D721Med (cell line): ENCODE measurements at places on chromosomes 5 and 9.

DNA sequence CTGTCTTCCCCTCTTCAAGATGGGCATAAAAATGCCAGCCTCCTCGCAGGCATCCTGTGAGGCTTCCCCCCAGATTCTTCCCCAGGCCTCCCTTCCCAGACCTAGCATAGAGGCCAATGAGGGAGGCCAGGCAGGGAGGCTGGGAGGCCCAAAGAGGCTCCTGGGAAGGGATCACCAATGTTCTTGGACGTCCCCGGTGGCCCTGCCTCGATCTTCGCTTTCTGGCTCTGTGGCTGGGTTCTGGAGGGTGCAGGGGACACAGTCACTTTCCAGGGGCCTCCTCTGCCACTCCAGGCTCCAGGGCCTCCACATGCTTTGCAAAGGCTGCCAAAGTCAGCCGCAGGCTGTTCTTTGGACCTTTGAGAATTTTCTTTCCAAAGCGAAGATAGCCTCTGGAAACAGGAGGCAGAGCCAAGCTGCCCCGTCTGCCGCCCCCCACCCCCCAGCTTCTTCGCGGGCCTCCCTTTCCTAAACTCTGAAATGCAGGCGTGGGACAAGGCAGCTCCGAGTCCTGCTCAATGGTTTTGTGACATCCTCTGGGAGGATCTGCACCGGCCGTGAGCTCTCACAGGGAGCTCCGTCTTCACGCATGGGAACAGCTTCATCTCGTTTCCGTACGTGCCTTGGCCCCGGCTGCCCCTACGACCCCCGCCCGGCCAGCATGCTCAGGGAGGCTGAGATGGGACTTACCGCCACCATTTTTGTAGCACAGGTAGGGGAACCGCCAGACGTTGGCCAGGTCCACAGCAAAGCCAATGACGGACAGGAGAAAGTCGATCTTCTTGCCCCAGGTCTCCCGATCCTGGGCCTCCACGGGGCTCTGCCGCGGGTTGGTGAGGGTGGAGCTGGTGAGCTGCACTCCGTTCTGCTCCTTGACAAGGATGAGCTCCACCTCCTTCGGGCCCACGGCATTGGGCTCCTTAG lies 2.8 kb downstream of the SLC6A3 start:
- DNase-seq, result no peak

DNA sequence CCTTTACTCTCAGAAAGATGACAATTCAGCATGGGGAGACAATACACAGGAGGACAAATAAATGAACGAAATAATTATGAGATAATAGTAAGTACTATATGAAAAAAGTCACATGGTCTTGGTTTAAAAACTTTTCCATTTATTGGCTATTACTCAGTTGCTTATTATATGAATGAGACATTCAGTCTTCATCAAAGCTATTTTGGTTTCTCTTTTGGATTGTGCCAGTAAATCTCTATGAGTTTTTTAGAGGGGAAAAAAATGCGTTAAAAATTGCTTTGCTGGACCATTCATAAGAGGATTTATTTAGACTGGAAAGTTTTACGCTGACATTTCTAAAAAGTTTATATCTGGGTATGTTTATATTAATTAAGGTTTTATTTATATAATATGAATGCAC lies 137.7 kb downstream of the AOPEP start:
- DNase-seq, result no peak

GRCh38 chr5:179131321-179131835 lies 71.2 kb downstream of the ZNF354C start:
- DNase-seq, result no peak

- DNase-seq, result no peak
These were observed 40.0 kb upstream of the PDZD2 start for GRCh38 chr5:31598640-31599611.

GRCh38 chr5:6636293-6636692 lies 3.1 kb downstream of the SRD5A1 start:
- DNase-seq, result no peak

DNA sequence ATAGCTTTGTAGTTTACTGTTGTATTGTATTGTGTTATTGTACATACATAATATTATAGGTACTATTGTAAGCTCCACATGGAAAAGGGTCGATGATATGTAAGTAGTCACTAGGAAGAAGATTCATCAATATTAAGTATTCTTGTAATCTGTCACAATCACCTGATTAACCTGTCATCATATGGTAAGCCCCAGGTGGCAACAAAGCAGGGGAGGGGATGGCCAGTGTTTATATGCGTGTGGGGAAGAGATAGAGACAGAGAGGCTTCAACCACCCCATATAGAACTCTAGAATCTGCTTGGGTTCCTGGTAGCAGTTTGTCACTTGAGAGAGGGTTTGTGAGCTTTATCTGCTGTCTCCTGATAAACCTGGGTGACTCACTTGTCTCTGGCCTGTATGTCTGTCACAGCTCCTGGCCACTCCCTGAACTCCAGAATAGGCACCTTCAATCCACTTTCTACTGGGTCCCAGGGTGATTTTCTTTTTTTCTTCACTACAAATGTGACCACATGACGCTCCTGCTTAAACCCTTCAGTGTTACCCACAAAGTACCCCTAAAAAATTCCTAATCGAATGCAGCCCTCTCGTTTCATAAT lies 48.9 kb upstream of the CPEB4 start:
- DNase-seq, result no peak

DNA sequence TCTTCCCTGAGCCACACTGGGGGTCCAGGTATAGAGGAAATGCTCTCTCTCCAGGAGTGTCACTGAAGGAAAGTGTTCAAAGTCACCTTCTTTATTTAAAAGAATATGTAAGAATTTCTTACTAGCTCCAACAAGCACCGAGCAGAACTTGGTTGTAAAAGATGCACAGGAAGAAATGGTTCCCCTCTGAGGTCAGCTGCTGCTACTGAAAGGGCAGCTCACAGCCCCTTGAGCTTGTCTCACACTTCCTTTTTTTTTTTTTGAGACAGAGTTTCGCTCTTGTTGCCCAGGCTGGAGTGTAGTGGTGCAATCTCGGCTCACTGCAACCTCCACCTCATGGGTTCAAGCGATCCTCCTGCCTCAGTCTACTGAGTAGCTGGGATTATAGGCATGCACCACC lies 77.2 kb downstream of the PRRT1B start:
- DNase-seq, result no peak

DNA sequence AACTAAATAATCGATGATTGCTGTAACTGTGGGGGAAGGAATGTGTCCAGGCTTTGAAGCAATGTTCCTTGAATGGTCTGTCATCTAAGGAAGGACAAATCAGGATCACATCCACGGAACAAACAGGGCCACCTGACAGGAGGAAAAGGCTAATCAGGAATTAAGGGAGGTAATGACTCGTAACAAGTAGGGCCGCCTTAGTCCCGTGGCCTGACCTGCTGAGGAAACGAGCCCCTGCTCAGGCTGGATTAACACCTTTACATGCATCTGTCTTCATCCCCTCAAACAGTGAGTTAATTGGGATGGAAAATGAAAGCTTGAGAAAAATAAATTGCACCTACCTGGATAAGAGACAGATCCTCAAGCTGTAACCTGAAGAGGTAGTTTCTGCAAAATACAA lies 227.8 kb downstream of the SEMA5A start:
- no peak for DNase-seq

- no peak for DNase-seq
These were observed 4.9 kb downstream of the AKNA start for GRCh38 chr9:114382699-114383520.

DNA sequence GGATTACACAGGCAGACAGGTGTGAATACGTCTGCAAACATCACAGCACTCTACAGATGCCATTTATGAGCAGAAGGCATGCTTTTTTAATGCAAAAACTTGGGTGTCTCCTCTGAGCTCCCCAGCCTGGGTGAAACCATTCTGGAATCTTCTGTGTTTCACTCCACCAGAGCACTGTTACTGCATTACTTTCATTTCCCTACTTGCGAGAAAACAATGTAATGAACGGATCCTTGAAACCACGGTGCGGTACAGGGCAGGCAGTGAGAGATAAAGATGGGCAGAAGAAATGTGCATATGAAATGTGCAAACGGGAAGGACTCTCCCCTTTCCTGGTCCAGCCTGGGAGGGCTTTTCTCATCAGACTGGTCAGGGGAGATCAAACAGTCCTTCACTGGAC lies 584.3 kb upstream of the KLF4 start:
- DNase-seq, result no peak

- no peak for DNase-seq
These were observed 51.9 kb downstream of the IPPK start for GRCh38 chr9:92617951-92618510.

DNA sequence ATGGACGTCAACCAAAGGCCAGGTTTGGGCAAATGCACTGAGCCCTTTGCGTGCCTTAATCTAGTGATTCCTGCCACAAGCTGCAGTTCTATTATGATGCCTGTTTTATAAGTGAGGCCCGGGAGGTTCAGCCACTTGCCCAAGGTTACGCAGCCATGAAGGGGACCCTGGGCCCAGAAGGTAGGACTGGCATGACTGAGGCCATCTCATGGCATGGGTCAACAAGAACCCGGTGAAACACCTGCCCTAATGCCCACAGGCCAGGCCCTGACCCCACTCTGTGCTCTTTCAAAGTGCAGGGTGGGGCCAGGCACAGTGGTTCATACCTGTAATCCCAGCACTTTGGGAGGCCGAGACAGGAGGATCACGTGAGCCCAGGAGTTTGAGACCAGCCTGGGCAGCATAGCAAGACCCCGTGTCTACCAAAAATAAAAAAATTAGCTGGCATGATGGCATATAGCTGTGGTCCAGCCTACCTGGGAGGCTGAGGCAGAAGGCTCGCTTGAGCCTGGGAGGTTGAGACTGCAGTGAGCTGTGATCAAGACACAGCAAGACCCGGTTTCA lies 8.6 kb downstream of the NINJ1 start:
- DNase-seq, result peak; percentile 7

GRCh38 chr9:109050444-109050843 lies 37.1 kb upstream of the CTNNAL1 start:
- DNase-seq, result no peak

- no peak for DNase-seq
These were observed 62.3 kb downstream of the HMCN2 start for GRCh38 chr9:130327781-130328348.

DNA sequence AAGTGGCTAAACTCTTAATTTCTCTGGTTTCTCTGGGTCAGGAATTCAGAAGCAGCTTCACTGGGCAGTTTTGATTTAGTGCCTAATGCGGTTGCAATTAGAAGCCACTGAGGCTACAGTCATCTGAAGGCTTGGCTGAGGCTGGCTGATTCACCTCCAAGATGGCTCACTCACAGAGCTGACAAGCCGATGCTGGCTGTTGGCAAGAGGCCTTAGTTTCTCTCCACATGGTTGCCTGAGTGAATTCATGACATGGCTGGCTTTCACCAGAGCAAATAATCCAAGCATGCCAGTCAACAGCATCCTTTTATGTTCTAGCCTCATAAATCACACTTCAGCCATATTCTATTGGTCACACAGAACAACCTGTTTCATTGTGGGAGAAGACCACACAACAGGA lies 2.8 kb upstream of the CDK7 start:
- DNase-seq, result no peak

DNA sequence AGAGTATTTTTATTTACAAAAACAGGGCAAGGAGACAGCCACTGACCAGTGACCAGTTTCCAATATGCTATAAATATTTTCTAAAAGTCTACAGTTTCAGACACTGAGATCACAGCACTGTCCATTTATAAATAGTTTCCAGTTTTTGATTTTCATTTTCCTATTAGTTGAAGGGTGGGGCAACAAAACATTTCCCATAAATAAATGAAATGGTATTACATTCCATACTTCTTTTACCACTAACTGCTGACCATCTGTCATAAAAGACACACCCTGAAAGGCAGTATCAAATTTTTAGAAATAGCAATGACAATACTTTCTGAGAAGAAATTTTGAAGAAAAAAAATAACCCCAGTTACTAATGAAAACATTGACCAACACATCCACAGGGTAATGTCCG lies 126.7 kb downstream of the ARSB start:
- DNase-seq, result no peak

- DNase-seq, result no peak
These were observed 9.3 kb downstream of the SLC25A48 start for GRCh38 chr5:135843571-135844337.

- DNase-seq, result no peak
These were observed 163.2 kb downstream of the CACNA1B start for GRCh38 chr9:138040446-138041430.

GRCh38 chr9:89353989-89354388 lies 35.7 kb downstream of the SECISBP2 start:
- DNase-seq, result no peak

- no peak for DNase-seq
These were observed 320.2 kb upstream of the NREP start for GRCh38 chr5:112077180-112077579.

GRCh38 chr9:133238272-133238850 lies 29.3 kb upstream of the OBP2B start:
- no peak for DNase-seq

DNA sequence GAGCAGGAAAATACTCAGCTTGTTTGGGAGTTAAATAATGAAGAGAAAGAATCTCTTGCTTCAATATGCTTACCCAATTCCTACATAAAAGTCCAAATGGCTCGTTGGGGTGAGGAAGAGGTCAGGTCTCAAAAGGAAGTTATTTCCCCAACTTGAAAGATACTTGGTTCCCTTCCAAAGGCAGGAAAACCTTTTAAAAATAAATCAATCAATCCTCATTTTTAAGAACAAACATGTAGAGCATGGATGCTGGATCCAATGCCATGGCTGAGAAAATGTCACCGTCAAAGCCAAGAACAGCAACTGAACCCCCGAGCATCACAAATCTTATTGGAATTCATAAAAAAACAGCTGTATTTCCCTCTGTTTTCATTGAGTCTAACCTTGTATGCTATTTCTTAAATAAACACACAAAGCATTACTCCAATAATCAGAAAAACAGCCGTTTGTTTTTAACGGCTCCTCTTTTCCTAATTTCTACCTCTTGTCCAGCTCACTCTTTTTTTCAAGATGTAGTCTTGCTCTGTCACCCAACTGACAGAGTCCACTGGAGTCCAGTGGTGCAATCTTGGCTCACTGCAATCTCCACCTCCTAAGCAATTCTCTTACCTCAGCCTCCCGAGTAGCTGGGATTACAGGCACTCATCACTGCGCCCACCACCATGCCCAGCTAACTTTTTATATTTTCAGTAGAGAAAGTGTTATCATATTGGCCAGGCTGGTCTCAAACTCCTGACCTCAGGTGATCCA lies 140.7 kb downstream of the GNA14 start:
- no peak for DNase-seq

DNA sequence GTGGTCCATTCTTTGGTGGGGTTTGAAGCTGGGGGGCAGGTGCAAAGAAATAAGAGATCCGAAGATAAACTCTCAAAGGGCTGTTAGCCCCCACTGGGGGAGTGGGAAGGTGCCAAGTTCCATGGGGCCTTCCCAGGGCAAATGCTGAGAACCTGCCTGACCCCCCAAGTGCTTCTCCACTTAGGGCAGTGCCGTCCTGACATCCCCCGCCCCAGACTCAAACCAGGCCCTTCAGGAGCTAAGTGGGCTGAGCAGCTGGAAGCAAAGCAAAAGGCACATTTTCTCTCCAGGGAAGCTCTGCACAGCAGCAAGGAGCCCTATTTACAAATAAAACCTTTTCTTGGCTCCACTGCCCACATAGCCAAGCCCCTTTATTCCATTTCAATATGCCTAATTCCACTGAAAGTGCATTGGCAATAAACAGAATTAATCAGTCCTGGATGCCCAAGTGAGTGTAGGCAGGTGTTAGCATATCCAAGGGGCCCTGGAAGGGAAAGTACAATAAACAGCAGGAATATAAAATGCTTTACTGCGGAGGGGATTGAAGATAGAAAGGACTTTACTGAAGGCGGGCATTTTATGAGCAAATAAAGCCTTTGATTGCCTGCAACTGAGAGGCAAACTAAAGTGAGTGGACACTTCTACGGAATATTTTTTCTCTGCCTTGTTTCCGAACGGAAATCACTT lies 44.6 kb downstream of the WHRN start:
- DNase-seq, result no peak

GRCh38 chr5:122319897-122320296 lies 7.9 kb downstream of the SNCAIP start:
- DNase-seq, result no peak

- no peak for DNase-seq
These were observed 137.7 kb upstream of the GRIA1 start for GRCh38 chr5:153352685-153353219.
